ENCODE measurements at places on chromosomes 4 and X. TPM values are rescaled to one million over a fixed set of nuclear protein-coding genes. Genes with fewer than 3 reads are reported as not detected.

Gene TXK
- 0.31 TPM for total RNA-seq

Gene GSX2
- not detected for total RNA-seq

Gene SLC25A43
- 26.6 TPM for total RNA-seq

Gene NPFFR2
- not detected for total RNA-seq

Gene HSD17B13
- 0.07 TPM for total RNA-seq
